AG10803 (cell line): ENCODE measurements at places on chromosomes 11 and 22.

DNA sequence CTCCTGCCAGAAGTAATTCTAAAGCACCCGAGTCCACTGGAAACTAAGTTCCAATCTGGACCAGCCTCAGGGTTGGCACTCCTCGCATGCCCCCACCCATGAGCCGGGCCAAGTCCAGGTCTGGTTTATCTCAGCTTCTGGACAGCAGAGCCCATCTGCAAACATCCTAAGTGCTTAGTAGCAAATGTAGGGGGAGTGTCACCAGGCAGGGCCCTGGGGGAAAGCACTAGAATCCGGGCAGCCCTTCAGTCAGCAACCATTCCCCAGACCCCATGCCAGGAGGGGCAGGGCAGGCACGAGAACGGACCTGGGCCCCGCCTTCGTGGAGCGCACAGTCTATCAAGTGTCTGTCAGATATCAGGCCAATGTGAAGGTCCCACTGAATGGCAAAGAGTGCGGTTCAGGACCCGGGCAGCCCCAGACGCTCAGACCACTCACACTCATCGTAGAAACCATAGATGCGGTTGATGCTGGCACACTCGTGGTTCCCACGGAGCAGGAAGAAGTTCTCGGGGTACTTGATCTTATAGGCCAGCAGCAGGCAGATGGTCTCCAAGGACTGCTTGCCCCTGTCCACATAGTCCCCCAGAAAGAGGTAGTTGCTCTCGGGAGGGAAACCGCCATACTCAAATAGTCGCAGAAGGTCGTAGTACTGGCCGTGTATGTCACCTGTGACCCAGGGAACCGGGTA, 1.3 kb downstream of the PPP1CA start:
- no peak for DNase-seq

DNA sequence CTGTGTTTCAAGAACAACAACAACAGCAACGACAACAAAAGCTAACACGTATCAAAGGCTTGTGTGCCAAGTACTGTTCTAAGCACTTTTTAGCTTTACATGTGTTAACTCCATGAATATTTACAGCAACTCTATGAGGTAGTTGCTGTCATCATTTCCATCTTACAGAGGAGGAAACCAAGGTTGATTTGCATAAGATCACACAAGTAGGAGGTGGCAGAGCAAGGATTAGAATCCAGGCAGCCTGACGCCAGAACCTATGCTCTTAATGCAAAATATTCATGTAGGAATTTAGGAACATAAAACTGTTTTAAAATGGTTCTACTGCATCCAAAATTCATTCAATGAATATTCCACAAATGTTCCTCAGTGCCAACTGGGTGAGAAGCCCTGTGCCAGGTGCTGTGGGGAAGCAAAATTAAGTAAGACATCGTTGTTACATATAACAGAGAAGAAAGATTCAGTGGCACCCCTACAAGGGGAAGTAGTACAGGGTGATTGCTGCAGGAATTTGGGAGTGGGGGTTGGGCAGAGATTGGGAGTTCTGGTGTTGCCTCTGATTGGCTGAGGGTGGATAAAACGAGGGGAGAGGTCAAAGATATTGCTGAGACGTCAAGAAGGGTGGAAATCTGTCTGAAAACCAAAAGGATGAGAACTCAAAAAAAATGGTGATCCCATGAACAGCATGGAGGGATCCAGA, 86.1 kb upstream of the ARHGAP20 start:
- DNase-seq, result no peak

GRCh38 chr11:71426413-71426812, 21.8 kb downstream of the DHCR7 start:
- no peak for DNase-seq

DNA sequence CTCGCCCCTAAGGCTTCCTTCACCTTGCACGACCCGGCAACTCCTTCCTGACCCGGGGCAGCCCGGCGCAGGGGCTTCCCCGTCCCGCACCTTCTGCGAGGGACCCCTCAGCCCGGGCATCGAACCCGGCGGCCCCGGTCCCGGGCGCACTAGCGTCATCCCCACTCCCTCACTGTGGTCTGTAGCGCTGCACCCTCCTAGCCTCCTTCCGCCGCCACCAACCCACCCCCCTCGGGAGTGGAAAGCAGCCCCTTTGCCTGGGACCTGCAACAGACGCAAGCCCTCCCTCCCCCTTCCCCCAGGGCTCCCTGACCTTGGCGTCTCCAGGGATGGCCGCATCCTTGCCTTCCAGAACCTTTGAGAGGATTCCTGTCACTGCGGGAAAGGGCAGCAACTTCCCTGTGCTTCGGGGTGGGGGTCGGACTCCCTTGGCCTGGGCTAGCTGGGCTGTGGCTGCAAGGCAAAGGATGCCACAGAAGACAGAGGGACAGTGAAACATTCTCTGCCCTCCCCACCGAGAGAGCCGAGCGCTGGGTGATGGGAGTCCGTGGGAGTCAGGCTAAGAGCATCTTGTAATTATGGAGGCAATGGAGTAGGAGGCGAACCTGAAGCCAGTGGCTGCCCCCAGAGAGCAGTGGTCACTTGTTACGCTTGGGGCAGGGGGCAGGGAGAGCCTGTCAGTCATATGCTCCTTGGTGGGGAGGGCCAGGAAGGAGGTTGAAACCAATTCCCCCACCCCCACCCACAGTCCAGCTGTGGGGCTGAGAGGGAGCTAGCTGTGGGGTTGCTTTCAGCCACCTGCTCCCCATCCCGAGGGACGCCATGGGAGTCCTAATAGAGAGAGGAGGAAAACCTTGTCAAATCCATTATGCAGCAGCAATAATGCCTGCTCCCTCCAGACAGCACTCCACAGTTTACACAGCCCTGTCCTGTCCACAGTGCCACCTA, 920 bp downstream of the TMEM132A start:
- no peak for DNase-seq

- DNase-seq, result peak; percentile 87
Observed at GRCh38 chr11:61688365-61689163, 8.4 kb downstream of the DAGLA start.

- no peak for DNase-seq
Observed at GRCh38 chr11:19474954-19475721, 234.4 kb upstream of the E2F8 start.

- no peak for DNase-seq
Observed at GRCh38 chr11:75565916-75566762, 4.1 kb downstream of the SERPINH1 start.

DNA sequence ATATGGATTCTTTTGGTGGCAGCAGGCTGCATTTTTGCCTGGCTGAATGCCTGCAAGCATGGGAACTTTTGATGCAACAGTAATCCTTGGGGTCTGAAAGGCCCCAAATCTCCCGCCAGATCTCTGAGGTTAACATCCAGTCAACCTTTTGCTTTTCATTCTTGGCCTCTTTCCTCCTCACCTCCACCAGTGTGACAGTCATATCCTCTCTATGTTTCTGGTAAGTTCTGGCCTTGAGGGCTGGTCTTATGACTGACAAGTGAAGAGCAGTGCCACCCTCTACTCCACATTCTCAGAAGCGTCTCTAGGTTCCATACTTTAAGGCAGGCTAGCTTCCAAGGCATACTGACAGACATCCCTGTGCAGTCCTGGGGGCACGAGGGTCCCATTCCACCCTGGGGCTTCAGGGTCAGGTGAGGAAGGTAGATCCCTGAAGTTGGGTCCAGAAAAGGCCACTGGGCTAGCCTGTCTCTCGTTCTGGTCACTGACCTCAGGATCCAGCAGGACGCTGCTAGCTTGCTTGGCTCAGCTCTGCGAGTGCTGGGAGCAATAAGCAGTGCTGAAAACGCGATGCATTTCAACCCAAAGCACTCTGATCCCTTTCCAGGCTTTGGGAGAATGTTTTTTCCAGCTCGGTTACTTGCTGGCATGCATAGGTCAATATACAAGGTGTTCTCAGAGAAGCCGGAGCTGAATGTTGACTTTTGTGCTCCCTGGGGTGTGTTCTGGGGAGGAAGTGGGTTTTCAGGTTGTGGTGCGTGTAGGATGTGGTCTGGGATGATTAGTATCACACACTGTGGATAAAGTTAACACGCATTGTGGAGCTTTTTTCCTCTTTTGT, 75.2 kb downstream of the PTPRJ start:
- DNase-seq, result no peak

DNA sequence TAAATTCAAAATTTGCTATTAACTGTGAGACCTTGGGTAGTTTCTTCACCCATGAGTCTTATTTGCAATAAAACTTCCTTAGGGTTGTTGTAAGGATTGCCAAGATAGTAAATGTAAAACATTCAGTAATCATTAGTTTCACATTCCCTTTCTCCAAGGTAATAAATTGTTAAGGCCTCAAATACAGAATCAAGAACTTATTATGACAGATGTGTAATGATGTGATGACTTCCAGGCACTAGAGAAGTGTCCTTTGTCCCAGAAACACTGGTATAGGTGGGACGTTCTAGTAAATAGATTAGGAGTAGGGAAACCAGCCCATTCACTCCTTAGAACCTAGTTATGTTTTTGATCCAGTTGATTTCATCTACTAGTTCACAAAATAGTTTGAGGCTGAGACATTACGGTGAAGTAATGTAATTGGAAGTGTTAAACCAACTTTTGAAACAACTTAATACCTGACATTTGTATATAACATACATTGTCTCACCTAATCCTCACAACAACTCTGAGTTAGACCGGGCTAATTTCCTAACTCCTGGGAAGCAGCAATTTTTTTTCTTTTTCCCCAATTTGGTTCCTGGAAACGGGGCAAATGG, 25.5 kb downstream of the CTNND1 start:
- no peak for DNase-seq

DNA sequence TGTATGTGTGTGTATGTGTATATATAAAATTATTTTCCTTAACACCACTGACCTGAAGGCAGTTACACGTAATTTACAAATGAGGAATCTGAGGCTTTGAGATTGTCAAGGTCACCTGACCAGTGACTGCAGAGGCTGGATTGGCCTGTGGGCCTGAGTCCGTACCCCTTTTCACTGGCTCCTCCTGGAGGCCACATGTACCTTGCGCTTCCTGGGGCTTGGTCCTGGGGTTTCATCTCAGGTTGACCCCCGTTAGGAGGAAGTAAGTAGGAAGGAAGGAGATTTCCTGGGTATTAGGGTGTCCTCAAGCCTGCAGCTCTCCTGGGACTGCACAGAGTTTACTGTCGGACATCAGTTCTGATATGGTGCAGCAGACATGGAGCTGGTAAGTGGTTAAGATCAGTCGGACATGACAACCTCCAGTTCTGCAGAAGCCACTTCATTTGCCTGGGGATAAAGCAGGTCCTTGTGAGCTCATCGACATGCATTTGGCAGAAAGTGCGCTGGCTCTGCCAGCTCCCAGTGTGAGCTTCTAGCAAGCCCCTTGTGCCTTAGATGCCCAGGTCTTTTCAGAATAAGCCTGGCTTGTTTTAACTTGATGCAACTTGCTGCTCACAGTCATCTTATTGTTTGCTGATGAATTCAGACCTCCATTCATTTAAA, 36.6 kb downstream of the ST3GAL4 start:
- no peak for DNase-seq
